ENCODE measurements at places on chromosomes 6 and 20.

DNA sequence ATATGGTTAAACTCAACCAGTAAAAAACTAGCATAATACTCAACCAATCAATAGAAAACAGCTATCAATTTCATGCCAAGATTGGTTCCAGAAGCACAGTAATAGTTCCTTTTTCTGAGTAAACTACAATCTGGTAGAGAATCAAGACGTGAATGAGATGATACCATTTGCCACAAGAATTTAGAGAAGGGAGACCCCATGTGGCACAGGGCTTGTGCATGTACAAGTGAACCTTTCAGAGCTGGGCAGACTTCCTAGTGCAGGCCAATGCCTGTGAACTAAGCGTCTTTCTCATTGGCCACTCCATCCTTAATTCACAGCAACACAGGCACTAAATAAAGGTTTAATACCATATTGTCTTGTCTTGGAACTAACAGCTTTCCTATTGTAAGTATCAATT lies 213.5 kb downstream of the RFPL4B start:
- no peak for DNase-seq

- DNase-seq: no peak
These were observed 309.9 kb downstream of the BMP7 start for GRCh38 chr20:56956534-56956933.

DNA sequence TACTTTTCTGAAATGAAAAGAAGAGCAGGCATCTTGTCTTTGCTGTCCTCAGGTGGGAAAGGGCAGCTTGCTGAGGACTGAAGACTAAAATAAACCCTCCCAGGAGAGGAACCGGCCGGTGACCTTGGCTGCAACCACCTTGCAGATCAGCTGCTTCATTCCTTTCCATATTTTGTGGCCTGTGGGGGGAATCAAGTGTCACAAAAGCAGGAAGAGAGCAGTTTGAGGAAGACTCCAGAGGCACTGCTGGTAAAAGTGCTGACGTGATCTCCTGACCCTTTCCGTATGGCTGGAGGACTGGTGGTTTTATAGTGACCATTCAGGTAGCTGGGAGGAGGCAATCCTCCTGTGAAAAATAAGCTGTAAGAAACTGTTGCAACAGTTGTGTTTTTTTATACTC lies 157.0 kb downstream of the PLCB4 start:
- no peak for DNase-seq

GRCh38 chr6:106180208-106180607 lies 94.1 kb downstream of the PRDM1 start:
- DNase-seq: no peak

- DNase-seq: no peak
These were observed 1.4 kb upstream of the RALY start for GRCh38 chr20:33992145-33992922.

DNA sequence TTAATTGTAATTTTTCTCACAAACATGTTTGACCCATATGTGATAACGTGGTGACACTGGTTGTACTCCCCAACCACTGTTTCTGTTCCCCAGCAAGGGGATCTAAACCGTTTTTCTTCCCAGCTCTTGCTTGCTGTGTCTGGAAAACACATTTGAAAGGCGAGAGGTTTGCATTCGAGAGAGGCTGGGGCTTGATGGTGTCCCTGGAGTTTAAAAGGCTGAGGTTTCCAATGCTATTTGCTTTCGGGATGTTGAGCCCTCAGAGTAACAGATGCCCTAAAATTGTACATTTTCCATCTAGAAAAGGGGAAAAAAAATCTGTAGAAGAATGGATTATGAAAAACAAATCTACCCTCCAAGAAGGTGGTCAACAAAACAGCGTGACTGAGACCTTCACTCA lies 35.4 kb downstream of the AKAP12 start:
- no peak for DNase-seq

DNA sequence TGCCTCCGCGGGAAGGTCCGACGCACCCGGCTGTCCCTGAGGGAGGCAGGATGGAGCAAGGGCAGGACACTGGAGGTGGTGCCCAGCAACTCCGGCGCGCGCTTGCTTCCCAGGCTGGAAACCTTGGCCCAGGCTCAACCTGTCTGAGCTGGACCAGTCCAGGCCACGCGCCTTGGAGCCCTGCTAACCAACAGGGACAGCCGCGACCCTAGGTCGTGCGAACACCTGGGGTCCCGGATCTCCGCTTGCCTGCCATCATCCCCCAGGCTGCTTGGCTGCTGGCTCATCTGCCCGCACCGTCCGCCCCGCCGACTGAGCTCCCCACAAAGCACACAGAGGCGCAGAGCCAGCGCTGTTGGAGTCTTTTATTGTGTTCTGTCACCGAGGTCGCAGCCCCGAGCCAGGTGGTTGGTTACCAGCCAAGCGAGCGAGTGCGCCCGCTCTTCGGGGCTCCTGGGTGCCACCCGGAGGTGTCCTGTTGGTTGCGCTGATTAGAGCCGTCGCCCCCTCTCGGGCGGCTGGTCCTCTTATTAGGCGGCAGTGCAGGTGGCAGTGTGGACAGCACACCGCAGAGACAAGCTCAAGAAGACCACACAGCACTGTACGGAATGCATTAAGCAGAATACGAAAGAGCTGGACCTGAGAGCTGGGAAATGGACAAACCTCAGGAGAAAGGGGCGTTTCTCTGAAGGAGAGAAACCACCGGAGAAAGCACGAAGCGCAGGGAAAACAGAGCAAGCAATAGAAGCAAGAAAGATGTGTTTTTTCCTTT lies 3.8 kb downstream of the COL12A1 start:
- peak; percentile 41 for DNase-seq

DNA sequence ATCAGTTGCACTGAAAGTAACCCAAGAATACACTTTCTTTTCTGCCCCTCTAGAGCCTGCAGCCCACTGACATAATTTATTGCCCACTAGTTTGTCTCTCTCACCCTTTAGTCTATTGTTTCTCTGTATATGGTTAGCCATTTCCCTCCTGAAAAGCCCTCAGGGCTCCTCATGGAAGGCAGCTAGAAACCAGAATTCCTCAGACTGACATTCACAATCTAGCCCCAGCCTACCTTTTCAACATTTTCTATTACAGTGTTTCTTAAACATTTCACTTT lies 21.4 kb upstream of the PAQR8 start:
- DNase-seq: no peak

DNA sequence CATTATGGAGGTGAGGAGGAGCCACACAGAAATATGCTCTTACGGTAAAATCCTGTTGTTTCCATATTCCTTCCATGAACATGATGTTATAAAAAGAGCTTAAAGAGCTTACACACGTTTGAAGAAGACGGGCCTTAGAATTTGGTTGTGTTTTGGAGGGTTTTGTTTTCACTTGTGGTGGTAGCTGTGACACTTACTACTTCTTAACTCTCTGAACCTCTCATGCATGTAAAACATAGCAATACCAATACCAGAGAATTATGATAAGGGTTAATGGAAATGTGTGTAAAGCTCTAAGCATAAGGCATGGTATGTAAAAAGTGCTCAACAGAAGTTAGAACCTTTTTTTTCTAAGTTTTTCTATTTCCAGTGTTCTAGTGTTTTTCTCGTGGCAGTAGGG lies 256.1 kb upstream of the KCNQ5 start:
- no peak for DNase-seq

DNA sequence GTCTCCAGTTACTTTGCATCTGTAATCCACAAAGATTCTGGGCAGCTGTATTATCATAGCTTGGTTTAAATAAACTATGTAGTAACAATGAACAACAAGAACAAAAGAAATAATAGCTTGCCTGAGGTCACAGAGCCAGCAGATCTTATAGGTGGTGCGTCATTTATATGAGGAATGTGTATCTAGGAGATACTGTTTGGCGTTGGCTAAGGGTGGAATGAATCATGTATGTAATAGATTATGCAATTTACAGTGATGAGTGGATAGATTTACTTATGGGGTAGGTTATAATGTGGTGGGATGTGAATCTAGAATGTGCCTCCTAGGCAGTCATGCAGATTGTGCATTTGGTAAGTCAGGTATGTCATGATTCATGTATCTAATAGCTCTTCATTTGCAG lies 42.8 kb downstream of the HNF4A start:
- DNase-seq: no peak

- no peak for DNase-seq
These were observed 52.7 kb downstream of the LYRM4 start for GRCh38 chr6:5208057-5208456.

DNA sequence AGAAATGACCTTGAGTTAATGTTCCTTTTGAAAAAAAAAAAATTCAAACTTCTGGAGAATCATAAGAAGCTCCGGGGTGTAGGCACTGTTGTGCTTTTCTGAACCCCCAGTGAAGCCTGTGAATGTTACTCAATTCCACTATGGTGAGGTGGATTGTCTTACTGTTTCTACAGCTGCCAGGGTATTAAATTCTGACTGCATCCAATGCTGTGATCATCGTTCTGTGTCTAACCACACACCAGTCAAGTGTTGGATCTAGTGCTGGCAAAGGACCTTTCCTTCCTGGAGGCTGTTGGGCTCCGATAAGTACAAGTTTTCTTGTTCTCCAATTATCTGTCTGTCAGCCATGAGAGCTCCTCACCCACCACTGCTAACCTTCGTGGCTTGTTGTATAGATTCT lies 162.0 kb upstream of the EPHA7 start:
- DNase-seq: no peak

DNA sequence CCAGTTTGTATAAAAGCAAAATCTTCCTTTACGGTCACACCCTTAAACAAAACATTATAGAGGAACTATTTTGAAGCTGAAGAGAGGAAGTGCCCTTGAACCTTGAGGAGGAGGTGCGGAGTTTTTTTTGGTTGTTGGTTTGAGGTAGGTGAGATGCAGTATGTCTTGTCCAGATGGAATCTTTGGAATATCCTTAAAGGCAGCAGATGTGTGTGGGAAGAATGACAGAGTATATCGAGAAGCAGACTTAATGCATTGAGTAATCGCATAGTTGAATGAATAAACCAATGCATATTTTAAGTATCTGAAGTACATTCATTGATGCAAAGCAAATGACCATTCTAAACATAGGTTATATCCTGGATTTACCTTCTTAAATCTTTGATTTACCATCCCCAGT lies 49.9 kb downstream of the AIG1 start:
- no peak for DNase-seq

DNA sequence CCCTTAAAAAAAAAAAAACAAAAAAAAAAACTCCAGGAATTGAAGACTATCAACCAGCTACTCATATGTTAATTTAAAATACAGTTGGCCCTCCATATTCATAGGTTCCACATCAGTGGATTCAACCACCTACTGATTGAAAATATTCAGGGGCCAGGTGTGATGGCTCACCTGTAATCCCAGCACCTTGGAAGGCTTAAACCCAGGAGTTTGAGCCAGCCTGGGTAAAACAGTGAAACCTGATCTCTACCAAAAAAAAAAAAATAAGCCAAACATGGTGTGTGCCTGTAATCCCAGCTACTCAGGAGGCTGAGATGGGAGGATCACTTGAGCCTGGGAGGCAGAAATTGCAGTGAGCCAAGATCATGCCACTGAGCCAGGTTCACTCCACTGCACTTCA lies 72.4 kb upstream of the SMIM8 start:
- DNase-seq: no peak

- DNase-seq: peak; percentile 9
These were observed 29.3 kb downstream of the ADGRG6 start for GRCh38 chr6:142331075-142331551.

GRCh38 chr6:46130666-46131065 lies 877 bp downstream of the ENPP4 start:
- no peak for DNase-seq

GRCh38 chr6:54013966-54014365 lies 97.3 kb upstream of the MLIP start:
- no peak for DNase-seq

DNA sequence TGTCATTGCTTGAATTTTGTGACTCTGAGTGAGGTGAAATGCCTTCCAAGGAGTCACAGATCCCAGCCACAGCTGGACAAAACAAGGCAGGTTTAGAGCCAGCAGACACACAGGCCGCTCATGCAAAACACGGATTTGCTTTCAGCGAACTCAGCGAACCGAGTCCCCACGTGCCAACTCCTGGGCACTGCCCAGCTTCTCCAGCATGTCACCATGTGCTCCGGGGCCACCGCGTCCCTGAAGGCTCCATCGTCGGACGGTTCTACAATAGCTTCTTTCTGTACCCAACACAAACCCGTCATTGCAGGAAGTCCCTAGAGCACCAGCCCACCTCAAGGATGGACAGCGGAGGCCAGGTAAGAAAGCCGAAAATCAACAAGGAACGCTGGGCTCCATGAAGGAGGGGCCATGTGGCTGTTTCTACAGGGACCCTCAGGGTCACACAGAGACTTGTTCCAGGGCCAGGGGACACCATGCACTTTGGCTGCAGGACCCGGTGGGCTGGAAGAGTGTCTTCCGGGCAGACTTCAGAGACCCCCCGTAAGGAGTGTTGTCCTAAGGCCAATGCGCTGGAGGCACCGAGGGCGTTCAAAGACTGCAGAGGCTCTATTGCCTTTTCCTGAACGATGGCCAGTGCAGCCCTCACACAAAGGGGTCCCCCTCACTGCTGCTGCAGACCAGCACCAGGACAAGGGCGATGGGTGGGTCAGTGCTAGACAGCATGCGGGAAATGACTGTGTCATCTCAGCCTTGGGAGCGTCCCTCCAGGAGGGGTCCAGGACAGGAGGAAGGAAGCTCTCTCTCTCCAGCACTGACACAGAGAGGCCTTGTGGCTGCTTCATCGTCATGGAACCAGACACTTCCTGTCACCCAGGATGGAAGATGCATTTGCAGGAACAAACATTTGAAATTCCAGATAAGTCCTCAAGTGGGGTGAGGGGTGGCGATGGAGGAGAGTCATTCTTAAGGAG lies 19.8 kb downstream of the DACT2 start:
- no peak for DNase-seq

- no peak for DNase-seq
These were observed 39.0 kb downstream of the PLAGL1 start for GRCh38 chr6:143969077-143969476.

- DNase-seq: no peak
These were observed 51.1 kb upstream of the STX16 start for GRCh38 chr20:58599966-58600365.

- no peak for DNase-seq
These were observed 14.0 kb downstream of the ARHGAP18 start for GRCh38 chr6:129696028-129696418.

GRCh38 chr6:151494936-151495320 lies 1.1 kb downstream of the CCDC170 start:
- DNase-seq: no peak

- no peak for DNase-seq
These were observed 444.4 kb downstream of the HDGFL1 start for GRCh38 chr6:23013776-23014175.
